ENCODE measurements at places on chromosomes 1 and 21.
A peak's percentile ranks its signal among the peaks of the same experiment; 100 is the strongest.

DNA sequence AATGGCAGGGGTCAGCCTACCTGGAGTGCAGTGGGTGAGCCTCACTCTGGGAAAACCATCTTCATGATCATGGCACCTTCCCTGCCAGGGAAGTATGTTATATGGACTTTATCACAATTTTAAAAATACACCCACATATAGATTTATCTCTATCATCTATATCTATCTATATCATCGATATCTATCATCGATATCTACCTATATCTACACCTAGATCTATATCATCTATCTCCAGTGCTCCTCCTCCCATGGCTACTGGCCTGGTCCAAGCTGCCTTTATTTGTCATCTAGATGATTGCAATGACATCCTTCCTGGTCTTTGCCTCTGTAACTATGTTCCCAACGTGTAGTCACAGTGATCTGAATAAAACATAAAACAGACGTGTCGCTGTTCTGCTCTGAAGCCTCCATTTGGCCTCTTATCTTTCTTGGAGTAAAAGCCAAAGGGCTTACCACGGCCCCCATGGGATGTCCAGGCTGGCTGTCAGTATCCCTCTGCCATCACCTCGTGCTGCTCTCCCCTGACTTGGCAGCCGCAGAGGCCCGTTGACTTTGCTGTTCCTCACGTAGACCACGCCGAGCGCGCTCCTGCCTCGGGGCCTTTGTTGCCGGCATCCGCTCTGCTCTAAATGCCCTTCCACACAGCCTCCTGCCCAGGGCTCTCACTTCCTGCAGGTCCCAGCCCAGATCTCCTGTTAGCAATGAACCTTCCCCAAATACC is 20.6 kb upstream of the KIF26B start:
- no peak for DNase-seq

- DNase-seq, result no peak
Measured at GRCh38 chr1:85847356-85847755, 139.1 kb upstream of the ZNHIT6 start.

- DNase-seq, result no peak
Measured at GRCh38 chr1:185463433-185463832, 146.4 kb upstream of the IVNS1ABP start.

DNA sequence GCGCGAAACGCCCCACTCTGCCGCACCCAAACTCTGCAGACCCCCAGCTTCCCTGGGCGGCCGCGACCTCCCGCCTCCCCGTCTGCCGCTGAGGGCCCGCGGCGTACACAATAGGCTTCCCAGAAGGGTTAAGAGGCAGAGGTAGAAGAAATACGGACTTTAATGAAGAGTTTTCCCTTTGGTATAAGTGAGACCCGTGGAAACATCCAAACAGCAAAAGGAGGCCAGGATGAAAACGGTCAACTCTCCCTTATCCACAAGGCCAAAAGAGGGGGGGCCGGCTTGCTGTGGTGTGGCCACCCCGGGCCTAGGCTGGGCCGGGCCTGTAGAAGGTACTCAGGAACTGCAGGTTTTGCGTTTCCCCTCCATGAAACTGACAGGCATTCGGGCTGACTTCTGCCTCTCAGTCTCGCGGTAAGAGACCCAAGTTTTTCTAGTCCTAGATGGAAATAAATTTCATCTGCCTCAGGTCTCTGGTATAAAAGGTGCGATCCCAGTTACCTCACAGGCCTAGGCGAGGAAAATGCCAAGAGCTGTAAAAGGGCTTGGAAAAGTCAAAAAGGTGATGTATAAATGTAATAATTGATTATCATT is 671 bp upstream of the PYGO2 start:
- no peak for DNase-seq

DNA sequence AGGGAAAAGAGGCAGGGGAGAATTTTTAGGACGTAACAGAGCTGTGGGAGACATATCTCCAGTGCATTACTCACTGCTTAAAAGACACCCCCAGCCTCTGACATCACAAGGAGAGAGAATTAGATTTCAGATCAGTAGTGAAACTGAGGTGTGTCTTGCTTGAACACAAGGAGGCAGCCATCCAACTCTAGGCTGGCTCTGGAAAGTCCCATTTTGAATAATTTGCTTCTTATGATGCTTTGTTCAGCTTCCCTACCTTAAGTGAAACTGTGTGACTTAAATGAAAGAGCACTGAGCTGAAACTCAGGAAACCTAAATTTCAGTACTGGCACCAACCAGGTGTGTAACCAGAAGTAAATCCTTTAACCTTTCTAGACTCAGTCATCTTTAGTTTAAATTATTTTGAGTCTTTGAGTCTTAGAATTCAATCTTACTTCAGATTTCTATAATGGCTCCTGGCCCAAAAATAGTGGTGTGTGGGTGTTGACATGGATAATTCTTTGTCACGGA is 251.6 kb upstream of the SGIP1 start:
- peak; percentile 65 for DNase-seq

GRCh38 chr1:172748201-172748600 is 89.3 kb downstream of the FASLG start:
- no peak for DNase-seq

GRCh38 chr1:36751525-36751924 is 268.8 kb upstream of the CSF3R start:
- no peak for DNase-seq

- DNase-seq, result no peak
Measured at GRCh38 chr1:42740851-42741580, 980 bp upstream of the CLDN19 start.

DNA sequence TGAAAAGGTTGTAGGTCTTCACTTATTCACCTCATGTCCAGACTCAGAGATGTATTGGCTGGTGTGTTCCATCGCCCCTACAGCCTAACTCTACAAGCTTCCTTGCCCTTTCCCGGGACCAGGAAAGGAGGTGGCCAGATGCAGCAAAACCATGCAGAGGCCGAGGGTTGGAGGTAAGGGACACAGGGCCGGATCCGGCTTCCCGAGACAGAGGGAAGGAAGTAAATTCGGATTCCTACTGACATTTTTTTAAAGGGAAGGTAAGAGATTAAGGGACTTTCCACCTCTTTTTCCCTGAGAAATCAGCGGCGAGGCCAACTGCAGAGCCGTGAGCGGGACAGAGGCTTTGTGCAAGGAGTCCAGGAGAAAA is 12.7 kb downstream of the EPHA10 start:
- no peak for DNase-seq

DNA sequence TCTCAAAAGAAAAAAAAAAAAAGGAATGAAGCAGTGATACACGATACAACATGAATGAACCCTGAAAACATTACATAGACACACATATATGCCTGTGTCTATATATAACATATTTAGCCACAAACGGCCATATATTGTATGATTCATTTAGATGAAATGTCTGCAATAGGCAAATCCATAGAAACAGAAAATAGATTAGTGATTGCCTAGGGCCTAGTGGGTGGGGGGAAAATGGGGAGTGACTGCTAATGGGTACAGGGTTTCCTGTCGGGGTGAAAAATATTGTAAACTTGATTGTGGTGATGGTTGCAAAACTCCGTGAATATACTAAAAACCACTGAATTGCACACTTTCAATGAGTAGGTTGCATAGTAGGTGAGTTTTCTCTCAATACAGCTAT is 6.0 kb upstream of the H6PD start:
- peak; percentile 11 for DNase-seq

DNA sequence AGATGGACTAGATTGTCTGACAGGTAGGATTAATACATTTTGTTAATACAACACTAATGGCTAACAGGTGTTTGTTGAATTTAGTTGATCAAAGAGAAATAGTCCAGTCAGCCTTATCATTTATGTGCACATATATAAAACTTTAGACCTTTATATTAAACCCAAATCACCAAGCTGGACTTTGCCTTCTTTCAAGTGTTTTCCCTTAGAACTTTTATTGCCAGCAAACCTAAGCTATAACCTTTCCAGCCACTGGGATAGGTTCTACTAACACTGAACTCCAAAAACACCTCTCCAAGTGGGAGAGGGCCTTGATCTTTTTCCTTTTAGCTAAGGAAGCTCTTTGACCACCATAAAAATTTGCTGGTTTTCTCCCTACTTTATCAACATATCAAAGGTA is 345.9 kb downstream of the PDE4B start:
- no peak for DNase-seq

DNA sequence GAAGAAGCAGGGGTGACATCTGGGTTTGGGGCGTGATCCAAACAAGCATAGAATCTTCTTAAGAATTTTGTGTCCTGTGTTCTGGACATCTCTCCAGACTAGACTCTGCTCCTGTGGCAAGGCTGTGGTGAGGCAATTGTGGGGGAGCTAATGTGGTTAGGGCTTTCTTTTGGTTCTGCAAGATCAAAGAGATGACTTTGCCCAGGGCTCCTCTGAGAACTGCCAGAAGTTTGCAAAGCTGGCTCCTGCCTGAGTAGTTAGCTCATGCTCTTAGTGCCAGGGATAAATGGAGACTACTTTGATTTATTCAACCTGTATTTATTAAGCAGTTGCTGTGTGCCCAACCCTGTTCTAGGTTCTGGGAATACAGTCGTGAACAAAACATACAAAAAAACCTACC is 34.0 kb upstream of the CRNN start:
- no peak for DNase-seq

GRCh38 chr1:5845376-5845775 is 146.8 kb downstream of the NPHP4 start:
- DNase-seq, result no peak

DNA sequence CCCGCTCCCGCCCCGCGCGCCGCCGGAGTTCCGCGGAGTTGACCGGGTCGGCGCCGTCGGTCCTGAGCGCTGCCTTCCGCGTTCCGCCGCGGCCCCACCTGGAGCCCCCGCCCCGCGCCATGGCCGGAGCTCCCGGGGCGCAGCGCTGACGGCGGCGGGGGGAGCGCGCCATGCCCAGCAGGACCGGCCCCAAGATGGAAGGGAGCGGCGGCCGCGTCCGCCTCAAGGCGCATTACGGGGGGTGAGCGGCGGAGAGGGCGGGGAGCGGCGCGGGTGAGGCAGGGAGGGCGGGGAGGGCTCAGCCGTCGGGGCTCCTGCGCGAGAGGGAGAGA is 216 bp downstream of the PRKCZ start:
- no peak for DNase-seq

DNA sequence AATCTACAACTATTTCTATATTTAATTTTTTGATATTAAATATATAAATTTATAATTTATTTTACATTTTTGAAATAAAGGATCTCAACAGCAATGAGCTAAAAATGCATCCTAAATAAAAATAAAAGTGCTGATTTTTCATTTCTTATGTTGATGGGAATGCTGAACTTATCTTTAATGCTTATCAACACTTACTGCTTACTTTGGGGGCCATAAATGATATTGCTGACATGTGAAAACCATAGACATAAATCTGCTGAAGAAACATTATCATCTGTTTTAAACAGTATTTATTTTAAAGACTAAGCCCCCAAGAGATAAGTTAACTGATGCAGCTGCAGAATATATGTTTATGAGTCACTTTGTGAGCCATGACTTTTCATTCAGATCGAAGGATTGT is 594.1 kb upstream of the PKN2 start:
- no peak for DNase-seq

All from activated naive CD4-positive, alpha-beta T cell treated with Interleukin-2 at 50 U/mL for 16 hours (primary cell).